Suppressor macrophage treated with lipopolysaccharide for 4 hours (primary cell): ENCODE measurements at places on chromosomes 16 and 17.
A peak's percentile ranks its signal among the peaks of the same experiment; 100 is the strongest.

DNA sequence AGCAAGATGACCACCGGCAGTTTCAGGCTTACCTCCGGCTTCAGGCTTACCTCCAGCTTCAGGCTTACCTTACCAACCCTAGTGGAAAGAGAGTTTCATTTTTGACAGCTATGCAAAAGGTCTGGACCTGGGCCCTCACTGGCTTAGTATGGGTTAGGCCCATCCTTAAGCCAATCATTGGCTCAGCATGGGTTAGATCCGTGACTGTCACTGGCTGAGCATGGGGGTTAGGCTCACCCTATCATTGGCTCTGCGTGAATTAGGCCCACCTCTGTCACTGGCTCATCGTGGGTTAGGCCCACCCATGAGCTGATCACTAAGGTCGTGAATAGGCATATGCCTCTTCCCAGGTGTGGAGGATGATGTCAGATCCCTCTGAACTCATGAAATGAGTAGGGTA, 8.1 kb downstream of the NDE1 start:
- no peak for DNase-seq

DNA sequence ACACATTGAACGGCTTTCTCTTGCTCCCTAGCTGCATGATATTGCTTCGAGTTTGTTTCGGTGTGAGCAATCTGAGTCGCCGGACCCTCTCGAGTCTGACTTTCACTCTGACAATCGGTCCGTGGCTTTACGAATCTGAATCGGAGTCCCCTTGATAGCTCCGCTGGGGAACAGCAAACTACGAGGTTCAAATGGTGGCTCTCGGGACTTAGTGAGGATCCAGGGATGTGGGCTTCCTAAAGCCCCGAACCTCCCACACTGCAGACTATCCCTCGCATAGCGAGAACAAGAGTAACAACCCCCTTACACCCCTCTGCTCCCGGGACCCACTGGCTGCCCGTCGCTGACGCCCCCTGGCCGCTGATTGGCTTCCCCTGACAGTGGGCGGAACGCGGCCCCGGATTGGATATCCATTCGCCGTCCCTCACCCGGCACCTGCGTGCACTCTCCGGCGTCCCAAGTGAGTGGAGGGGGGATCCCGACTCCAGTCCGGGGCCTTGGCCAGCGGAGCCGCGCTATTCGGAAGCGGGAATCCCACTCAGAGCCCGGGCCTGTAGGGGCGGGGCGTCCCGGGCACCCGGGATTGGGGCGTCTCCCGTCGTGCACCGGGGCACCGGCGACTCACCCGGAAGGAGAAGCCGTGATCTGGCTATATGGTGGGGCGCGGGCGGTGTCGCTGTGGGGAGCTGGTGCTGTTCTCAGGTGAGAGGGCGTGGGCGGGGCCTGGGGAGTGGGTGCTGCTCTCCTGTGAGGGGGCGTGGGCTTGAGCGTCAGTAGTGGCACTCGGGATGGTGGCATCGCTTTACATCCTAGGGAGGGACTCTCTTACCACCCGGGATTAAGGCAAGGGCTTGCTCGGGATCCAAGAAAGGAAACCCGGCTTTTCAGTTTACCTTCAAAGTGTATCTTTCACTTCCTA, at the start of gene SNX11:
SNX11 (plus strand) TSS at position 630 of the 919 bp plus-strand sequence. CDS start 4,278 bp downstream, outside the sequence.
- DNase-seq = peak; percentile 91

- DNase-seq = no peak
Measured at GRCh38 chr17:76444518-76445311, 8.2 kb downstream of the UBE2O start.

DNA sequence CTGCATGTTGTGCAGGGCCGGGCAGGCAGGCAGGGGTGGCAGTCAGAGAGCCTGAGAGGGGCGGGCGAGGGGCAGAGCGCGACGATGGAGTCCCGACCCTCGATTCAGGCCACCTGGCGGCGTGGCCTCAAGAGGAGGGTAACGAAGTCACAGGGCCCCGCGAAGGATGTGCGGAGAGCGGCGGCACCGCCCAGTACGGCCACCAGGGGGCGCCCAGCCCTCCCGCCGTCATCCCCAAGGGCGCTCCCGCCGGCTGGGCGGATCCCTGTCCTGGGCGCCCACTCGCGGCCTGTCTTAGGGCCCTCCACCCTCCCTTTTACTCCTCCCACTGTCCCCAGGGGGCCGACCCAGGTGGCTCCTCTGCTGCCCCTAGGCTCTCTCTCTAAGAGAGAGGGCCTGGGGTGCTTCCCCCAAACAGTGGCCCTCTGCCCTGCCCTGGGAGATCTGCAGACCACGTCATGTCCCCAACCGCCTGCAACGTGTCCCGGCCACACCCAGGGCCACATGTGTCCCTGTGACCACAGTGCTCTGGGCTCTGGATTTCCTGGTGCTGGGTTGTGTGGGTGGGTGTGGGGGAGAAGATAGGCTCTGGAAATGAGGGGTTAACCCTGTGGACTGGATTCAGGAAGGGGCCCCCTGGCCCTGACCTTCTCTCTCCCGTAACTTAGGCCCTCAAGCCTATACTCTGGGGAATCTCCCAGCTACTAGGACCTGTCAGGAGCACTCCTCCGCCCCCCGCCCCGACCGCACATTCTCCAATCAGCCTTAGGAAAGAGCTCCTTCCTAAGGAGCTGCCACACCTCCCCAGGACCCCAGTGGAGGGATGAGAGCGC, 5.9 kb downstream of the DPEP2 start:
- DNase-seq = peak; percentile 88

DNA sequence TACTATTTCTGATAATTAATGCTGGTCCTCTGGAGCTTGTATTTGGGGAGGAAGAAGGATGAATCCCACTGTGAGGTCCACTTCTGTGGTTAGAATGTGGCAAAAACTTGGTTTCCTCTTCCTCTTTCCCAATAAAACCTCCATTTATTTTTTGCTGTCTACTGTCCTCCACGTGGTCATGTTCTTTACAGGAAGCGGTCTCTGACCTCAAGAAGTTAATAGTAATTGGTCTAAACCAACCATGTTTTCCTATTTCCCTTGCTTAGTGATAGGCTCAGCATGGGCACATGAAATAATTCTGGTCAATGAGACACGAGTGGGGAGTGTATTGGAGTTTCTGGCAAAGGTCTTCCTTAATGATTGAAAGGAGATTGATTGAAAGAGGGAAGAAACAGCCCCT, 33.9 kb downstream of the CHP2 start:
- DNase-seq = peak; percentile 48

DNA sequence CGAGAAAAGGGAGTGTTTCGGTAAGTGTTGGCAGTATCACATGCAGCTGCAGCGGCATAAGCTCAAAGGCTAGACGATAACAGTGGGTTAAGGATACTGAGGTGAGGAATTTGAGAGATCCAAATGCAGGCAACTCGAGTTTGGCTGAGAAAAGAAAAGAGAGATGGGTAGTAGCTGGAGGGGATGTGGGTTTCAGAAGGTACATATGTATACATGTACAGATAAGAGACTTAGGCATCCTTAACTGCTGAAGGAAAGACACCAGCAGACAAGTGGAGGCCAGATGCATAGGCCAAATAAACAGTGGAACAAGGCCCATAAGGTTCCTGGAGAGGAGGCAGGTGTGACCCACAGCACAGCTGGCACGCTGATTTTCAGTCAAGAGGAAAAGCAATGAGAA, 86.6 kb upstream of the NETO2 start:
- DNase-seq = no peak

- DNase-seq = no peak
Measured at GRCh38 chr17:11898526-11899235, 98.6 kb downstream of the ZNF18 start.

- DNase-seq = no peak
Measured at GRCh38 chr17:77107506-77108433, 33.0 kb upstream of the SEC14L1 start.
